ENCODE measurements at places on chromosomes 3 and 15.

GRCh38 chr15:58649175-58649574 is 100.3 kb downstream of the ADAM10 start:
- no peak for DNase-seq

GRCh38 chr3:130661140-130661891 is 85.3 kb downstream of the PIK3R4 start:
- peak; percentile 81 for DNase-seq

- peak; percentile 84 for DNase-seq
Measured at GRCh38 chr3:173584093-173584837, 186.7 kb downstream of the NLGN1 start.

DNA sequence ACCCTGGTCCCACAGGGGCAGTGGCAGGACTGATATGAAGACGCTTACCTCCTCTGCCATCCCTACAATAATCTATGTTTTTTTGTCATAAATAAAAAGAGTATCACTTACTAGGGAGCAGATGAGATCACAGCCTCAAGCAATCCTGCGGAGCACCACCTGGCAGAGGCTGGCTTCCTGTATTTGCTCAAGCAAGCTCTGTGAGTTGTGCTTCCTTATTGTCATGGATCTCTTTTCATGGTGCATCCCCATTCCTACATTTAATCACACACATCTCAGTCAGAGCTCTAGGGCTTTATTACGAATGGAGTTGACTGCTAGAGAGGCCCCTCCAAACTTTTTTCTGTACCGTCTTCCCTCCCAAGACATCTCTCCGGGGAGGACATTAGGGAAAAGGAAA is 186.0 kb downstream of the UBE2E2 start:
- no peak for DNase-seq

GRCh38 chr3:32313723-32314473 is 75.4 kb downstream of the CMTM8 start:
- no peak for DNase-seq

DNA sequence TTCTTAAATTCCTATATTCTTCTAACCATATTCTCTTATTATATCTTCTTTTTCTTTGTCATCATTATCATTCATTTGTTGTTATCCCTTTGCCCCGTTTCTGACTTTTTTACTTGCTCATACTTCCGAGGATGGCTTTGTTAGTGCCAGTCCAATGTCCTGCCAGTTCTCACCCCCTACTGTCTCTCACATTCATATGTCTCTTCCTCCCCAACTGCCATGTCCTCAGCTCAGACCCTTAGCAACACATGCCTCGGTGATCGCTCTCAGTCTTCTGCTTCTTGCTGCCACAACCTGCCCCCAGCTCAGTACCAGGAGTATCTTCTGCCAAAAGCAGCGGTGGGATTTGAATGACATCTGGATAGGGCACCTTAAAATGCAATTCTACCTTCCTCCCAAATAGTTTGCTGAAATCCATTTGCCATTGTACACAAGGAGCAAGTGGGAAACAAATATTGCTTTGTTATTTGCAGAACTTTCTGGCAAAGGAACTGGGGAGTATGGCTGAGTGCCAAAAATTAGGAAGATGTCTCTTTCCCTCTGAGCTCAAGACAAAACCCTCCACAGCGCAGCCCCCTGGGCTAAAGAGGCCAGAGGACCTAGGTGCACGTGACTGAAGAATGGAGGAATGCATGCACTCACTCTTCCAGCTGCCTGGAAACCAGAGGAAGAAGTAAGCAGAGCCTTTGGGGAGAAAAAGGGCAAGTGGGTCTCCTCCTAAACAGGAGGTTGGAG is 57.7 kb upstream of the CTNNB1 start:
- peak; percentile 27 for DNase-seq

- no peak for DNase-seq
Measured at GRCh38 chr15:85690561-85691231, 104.0 kb downstream of the KLHL25 start.

GRCh38 chr3:79405183-79405582 is 362.6 kb downstream of the ROBO1 start:
- no peak for DNase-seq
